Stimulated activated CD4-positive, alpha-beta T cell treated with anti-CD3 and anti-CD28 coated beads, Interleukin-12 subunit alpha, Interleukin-12 subunit beta, amount 100 ng/mL, for 48 hours (primary cell): ENCODE measurements at places on chromosomes 13 and 19.

DNA sequence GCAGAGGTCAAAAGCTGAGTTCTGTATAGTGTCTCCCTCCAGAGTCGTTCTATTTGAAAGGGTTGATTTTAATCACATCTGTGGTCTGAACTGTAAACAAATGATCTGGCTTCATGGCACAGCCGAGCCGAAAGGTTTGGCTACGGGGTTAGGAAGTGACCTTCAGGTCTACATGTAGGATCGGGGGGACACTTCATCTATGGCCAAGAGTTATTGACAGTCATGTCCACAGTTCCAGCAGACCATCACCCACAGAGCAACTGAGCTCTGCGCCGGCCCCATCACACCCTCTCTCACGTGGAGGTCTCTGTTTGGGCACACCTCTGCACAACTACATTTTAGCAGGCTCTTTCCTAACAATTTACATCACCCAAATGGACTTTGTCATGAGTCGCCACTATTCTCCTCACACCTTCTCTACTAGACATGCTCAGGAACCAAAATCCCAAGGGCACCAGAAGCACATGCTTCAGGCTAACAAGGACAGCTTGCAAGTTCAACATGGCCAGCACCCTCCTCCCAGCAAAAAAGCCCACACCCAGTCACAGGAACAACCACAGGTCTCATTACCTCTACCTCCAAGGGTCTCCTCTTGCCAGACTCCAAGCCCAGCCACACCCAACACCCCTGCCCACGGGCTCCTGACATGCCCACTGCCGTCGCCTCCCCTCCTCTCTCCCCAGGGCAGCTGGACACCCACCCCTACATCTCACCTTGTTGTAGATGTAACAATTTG is 36.1 kb upstream of the EPHX3 start:
- no peak for DNase-seq

DNA sequence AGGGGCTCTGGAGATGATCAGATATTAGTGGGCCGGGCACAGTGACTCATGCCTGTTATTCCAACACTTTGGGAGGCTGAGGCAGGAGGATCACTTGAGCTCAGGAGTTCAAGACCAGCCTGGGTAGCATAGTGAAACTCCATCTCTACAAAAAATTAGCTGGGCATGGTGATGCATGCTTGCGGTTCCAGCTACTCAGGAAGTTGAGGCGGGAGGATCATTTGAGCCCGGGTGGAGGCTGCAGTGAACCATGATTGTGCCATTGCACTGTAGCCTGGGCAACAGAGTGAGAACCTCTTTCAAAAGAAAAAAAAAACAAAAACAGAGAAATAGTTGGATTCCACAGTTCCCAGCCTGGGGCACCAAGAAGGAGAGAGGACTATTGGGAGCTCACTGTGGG is 17.9 kb upstream of the SHFL start:
- no peak for DNase-seq

DNA sequence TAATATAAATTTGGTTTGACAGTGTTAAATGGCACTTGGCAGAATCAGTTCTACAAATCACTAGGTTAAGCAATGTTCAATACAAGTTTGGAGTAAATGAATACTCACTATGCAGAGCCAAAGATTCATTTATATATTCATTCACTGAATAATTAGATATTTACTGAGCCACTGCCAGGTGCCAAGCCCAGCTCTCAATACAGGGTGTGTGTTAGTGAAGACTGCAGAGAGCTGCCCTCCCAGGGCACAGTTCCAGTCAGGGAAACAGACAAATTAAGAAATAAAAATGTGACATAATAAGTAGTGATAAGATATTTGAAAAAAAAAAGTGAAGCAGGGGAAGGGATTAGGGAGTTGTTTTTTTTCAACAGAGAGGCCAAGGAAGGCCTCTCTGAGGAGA is 411.7 kb downstream of the KCNRG start:
- DNase-seq = no peak

DNA sequence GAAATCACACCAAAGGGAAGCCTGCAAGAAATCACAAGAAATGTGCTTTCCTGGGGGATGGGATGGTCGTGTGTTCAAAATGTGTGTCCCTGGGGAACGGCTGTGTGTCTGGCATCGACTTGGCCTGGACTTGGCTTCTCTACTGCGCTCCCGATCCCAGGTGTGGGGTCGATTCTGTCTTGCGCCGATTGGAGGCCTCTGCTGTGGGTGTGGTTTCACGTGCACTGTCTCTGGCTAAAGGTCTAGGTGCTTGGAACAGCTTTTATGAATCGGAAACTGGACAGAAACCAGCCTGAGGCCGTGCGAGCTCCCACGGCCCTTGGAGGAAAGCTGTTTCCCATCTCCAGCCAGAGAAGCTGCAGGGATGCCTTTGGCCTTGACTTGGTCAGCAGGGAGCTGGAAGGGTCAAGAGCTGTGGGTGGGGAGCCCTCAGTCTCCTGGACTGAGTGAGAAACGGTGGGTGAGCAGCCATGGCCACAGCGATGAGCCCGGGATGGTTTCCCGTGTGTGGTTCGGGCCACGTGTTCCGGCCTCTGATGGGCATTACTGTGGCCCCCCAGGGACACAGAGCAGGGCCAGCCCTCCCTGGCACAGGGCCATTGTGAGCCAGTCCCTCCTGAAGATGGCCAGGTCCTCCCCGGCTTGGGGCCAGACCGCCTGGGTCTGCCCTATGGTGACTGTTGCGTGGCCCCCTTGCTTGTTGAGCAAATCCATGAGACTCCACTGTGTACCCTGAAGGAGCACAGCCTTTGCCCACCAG is 29.7 kb downstream of the MCF2L start:
- DNase-seq = no peak

GRCh38 chr13:98837896-98838295 is 85.4 kb upstream of the SLC15A1 start:
- DNase-seq = no peak

DNA sequence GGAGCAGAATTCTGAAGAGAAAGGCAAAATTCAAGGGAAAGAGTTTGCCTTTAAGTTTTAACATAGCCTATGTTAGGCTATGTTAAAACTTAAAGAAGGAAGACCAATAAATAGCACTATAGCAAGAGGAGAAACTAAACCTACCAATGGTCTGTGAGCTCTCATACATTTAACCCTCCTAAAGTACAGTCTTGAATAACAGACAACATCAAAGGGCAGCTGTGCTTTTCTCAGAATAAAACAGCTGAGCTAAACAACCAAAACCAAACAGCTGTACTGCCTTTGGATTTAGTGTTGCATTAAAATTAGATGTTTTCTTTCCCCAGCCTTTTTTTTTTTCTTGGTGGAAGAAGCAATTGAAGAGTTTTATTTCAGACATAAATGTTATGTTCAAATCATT is 34.0 kb downstream of the KLF5 start:
- no peak for DNase-seq

DNA sequence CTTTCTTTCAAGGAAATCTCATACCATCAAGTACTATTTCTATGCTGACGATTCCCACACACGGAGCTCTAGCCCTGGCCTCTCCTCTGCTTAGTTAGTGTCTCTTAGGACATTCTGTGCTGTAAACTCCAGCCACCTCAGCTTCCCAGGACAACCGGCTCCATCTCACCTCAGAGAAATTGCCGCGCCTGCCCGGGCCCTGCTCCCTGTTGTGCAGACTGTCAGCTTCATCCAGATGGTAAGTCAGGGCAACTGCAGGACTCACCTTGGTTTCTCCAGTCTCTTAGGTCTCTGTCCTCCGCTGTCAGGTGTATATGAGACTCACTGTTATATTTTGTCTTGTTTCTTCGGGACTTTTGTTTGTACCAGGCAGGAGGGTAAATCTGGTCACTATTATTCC is 98.7 kb downstream of the SPACA7 start:
- no peak for DNase-seq

- no peak for DNase-seq
Observed at GRCh38 chr13:23748109-23748990, 140.8 kb downstream of the MIPEP start.

DNA sequence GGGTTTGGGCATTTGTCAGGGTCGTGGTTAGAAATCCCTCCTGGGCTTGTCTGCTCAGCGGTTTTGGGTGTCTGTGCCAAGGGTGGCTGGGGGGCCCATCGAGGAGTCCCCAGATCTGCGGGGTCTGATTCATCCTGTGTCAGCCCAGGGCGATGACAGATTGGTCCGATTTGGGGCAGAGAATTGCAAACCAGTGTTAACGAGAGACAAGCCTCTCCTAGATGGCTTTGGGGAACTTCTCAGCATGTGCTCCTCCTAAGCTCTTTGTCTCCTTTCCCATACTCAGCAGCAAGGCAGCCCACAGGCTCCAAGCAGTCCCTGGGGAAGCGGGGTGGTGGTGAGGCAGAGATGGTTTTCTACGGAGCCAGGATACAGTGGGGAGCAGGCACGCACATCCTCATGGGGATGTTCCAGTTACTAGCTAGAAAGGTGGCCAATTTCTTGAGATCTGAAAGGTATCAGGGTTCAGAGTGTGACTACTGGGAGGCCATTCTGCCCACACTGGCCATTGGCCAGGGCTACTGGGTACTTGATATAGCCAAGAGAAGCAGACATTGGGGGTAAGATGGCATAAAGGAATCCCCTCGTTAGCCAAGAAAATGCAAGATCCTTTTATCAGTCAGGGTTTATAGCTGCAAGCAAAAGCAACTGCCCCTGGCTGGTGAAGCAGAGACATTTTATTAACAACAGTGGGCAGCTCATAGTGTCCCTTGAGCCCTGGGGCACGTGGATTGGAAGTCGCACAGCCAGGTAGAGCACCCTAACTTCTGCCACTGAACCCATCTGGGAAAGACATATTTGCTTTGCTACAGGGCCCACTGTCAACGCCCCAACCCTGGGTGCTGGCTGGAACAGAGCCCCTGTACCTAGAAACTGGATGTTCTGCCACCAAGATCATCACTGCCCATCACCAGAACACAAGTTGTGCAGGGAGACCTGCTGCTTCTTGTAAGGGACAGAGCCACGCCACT is 63.6 kb downstream of the RGCC start:
- DNase-seq = no peak

DNA sequence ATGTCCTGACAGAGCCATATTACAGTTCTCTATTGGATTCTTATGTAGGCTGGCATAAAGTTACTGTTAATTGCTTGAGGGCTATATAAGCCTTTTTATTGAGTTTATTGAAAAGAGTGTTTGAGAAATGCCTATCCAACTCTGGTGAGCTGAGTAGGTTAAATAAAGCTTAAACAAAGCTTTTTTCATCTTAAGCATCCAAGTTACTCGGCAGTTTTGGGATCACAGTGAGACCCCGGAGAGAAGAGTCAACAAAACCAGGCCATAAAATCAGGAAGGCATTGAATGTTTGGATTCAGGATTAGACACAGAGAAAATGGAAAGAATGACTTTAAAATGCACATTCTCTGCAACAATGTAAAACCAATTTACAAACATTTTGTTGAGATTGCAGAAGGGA is 588.5 kb downstream of the DACH1 start:
- DNase-seq = no peak

- DNase-seq = no peak
Observed at GRCh38 chr19:45101806-45102205, 8.8 kb downstream of the PPP1R37 start.

DNA sequence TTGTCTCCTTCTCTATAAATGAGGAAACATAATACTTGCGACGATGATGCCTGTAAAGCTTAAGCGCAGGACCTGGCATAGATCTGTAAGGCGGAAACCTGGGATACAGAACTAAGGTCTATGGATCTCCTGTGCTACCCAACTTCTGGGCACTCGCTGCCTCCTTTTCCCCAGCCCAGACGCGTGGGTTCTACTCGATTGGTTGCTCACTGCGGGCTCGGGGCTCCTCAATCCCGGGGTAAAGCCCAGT is 615 bp upstream of the PSMC4 start:
- DNase-seq = no peak

- DNase-seq = no peak
Observed at GRCh38 chr19:52992109-52993004, 21.4 kb upstream of the ERVV-1 start.
